ENCODE measurements at places on chromosomes 1 and 21.
A peak's percentile ranks its signal among the peaks of the same experiment; 100 is the strongest.

DNA sequence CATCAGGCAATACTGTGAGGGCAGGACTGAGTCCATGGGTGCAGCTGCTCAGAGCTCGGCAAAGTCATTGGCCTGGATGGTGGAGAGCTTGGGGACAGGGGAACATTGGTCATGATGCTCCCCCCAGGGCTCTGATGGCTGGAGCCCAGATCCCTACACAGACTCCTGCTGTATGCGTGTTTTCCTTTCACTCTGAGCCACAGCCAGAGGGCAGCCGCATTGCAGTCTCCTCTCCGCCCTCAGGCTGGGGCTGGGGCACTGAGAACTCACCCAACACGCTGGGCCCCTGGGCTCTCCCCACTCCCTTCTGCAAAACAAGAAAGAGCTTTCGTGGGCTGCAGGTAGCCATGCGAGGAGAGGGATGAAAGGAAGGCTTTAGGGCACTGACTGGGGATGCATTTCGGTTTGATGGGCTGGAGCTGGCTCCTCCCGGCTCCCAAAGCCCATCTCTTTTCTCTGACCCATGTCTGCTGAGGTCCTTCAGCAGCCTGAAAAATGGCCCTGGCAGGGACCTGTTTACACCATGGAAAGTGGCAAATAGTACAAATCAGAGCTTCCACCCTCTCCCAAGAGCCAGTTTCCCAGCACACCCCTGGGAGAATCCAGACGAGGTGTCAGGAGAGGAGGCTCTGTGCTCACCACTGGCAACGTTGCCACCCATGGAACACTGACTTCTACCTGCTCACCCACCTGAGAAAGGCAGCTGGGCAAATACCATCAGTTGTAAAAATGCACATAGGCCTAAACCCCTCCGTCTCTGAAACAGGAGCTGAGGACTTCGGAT lies 43.8 kb downstream of the CAPN2 start:
- DNase-seq: no peak

DNA sequence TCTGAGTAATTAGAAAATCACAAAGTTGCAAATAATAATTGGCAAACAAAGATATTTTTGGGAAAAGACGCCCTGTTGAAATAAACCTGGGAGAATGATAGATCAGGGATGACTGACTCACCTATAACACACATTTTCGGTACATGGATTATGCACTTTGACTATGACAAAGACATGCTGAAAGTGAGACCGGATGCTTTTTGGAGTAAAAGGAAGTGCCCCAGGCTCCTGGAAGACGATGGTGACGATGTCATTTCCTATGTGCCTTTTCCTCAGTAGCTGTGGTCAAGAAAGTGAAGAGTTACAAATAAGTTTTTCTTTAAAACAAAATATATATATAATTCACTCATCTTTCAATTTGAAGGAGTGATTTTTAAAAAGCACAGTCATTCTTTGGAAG lies 158.7 kb downstream of the SIPA1L2 start:
- peak; percentile 71 for DNase-seq

DNA sequence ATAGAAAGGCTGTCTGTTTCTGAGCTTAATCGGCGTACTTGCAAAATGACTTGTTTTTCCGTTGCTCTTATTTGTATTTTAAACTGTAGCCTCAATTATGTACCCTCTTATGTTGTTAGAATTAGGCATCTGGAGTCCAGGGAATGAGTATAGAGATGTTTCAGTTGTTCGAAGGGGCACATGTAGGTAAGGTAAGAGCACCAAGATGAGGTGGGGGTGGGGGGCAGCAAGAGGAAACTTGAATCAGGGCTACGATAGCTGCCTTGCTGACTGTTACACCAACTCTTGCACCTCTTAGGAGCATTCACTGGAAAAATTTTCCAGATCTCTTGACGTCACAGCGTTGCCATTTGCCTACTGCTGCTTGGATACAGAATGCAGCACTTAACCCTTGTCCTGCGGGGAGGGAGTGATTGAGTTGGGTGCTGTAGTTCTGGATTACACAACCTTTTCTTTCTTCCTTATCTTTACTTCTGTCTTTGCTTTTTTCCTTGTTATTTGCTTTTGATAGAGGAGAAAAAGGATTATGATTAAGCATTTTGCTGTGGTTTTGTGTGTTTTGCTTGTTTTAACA lies 3.2 kb downstream of the ATP1B1 start:
- peak; percentile 88 for DNase-seq

DNA sequence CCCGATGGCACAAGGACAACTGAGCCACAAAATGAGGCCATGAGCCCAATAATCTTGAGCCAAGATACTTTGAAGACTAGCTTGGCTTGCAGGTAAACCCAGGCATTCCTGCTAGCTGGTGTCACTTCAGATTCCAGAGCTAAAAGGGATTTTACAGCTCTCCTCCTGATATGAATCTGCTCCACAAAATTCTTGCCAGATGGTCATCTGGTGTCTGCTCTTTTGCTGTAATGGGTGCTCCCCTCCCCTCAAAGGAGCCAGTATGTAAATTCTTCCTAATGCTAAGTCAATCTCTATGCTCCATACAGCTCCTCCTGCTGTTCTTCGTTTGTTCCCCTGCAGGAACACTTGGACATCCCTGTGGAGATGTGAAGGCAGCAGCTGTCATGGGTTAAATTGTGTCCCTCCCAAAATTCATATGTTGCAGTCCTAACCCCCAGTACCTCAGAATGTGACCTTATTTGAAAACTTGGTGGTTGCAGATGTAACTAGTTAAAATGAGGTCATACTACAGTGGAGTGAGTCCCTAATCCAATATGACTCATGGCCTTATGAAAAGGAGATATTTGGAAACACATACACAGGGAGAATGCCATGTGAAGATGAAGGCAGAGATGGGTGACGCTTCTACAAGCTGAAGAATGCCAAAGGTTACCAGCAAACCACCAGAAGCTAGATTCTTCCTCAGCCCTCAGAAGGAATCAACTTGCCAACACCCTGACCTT lies 180.6 kb upstream of the PALMD start:
- DNase-seq: peak; percentile 84

DNA sequence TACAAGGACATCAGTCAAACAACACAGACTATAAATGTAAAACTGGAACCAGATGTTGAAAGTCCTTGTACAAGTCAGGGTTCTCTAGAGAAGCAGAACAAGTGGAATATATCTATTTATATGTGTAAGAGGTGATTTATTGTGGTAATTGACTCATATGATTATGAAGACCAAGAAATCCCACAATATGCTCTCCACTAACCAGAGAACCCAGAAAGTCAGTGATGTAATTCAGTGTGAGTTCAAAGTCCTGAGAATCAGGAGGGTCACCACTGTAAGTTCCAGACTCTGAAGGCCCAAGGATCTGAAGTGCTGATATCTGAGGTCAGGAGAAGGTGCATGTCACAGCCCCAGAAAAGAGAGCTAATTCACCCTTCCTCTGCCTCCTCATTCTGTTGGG lies 57.0 kb downstream of the LRRC53 start:
- DNase-seq: no peak

- DNase-seq: peak; percentile 13
These were observed 104.7 kb downstream of the CASZ1 start for GRCh38 chr1:10691740-10692125.

- DNase-seq: no peak
These were observed 96.5 kb downstream of the KCNN3 start for GRCh38 chr1:154773551-154773950.

- no peak for DNase-seq
These were observed 29.0 kb upstream of the KCNK1 start for GRCh38 chr1:233584931-233585330.

- DNase-seq: peak; percentile 66
These were observed 13.6 kb downstream of the LRRC42 start for GRCh38 chr1:53959664-53960250.

DNA sequence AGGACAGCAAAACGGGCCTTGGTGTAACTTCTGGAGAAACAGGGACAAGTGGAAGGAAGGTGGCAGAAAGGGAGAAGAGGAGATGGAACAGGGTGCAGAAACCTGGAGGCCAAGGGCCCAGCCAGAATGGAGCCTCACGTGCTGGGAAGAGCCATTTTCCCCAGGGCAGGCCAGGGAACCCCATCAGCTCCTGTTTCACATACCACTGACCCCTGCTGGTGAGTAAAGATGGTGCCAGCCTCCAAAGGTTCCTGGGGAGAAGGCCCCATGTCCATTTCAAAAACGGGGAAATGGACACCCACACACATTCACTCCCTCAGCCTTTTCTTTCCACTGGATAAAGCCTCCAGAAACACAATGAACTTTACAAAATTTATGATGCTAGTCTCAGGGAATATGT lies 57.6 kb upstream of the JUN start:
- DNase-seq: peak; percentile 31

GRCh38 chr1:208141610-208142192 lies 102.5 kb downstream of the PLXNA2 start:
- no peak for DNase-seq

DNA sequence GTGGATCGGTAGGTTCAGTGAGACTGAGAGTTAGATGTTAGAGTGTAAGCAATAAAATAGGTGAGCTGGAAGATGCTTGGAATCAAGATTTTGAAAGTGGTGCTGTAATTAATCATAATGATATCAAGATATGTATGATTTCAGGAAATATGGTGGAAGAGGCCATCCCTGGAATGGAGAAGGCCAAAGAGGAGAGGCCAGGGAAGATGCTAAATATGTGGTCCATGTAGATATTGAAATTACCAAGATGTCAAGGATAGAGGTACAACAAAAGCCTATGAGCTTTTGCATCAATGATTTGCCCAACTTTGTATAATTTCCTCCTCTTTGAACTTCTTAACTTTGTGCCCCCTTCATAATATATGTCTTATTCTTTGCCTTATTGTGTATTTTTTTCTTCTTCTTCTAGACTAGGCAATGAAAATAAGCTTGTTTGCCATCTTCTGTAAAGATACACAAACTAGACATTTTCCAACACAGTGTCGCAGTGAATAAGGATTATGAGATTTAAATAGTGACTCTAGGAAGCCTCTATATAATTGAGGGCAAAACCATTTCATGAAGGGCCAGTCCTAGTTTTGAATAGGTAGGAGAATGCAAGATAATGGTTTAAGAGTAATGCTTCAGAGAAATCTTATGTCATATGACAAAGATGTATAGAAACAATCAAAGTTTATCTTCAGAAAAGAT lies 8.9 kb downstream of the PTGS2 start:
- DNase-seq: no peak

DNA sequence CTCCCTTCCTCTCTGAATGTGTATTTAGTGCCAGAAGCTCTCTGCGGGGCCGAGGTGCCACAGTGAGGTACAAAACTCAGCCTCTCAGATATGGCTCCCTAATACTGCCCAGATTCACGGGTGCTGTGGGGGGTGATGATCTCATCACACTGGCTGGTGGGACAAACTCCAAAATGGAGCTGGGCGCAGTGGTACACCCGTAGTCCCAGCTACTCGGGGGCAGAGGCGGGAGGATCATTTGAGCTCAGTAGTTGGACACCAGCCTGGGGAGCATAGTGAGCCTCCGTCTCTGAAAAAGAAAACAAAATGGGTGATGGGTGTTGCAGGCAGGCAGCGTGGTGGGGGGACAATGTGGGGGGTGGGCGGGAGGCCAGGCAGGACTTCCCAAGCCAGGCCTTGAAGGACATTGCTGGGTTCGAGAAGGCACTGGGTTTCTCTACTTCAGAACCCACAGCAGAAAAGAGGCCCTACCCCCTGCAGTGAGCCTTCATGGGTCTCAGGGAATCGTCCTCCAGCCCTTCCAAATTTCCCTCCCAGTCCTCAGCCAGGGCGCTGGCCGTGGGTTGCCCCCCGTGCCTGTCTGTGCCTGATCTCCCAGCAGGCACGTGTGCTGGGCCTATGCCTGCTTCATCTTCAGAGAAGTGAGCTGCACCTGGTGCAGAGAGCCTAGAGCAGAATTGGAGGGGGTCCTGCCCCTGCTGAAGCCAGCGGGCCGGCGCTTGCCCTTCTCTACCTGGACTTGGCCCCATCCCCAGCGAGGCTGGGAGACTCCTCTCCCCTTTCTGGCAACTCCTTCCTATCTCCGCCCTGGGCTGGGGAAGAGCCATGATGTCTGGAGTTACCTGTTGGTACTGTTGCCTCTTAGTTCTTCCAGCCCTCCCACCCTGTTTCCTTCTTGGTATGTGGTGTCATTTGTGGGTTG lies 14.0 kb downstream of the H6PD start:
- no peak for DNase-seq

- peak; percentile 2 for DNase-seq
These were observed 845.5 kb upstream of the ADGRL4 start for GRCh38 chr1:79852004-79852403.

GRCh38 chr1:15254559-15254958 lies 7.5 kb downstream of the FHAD1 start:
- DNase-seq: no peak

DNA sequence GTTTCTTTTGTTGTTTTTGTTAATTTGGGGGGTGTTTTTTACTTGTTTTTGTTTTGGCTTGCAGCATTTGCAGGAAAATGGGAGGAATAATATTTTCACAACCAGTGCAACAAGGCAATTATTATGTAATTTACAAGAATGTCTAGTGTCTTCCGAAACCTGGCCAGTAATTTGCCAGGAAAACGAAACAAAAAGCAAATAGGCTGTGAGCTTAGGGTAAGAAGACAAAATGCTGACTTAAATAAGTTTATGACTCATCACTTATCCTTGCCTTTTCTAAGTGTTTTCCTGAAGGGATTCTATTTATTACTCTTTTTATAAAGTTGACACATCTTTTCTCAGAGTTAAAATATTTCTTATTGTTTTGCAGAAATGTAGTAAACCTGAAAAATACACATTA lies 49.8 kb downstream of the KCNT2 start:
- peak; percentile 80 for DNase-seq

DNA sequence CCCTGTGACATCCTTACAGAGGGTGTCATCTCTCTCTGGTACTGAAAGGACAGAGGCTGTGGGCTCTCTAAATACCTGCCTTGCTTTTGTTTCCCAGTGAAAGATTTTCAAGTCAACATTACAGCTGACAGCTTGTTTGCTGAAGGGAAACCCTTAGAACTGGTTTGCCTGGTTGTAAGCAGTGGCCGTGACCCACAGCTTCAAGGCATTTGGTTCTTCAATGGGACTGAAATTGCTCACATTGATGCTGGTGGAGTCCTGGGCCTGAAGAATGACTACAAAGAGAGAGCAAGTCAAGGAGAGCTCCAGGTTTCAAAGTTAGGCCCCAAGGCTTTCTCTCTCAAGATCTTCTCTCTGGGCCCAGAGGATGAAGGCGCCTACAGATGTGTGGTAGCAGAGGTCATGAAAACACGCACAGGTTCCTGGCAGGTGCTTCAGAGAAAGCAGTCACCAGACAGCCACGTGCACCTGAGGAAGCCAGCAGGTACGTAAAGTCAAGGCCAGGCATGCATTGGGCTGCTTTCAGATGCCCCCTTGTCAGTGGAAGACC lies 11.8 kb downstream of the CD101 start:
- no peak for DNase-seq

DNA sequence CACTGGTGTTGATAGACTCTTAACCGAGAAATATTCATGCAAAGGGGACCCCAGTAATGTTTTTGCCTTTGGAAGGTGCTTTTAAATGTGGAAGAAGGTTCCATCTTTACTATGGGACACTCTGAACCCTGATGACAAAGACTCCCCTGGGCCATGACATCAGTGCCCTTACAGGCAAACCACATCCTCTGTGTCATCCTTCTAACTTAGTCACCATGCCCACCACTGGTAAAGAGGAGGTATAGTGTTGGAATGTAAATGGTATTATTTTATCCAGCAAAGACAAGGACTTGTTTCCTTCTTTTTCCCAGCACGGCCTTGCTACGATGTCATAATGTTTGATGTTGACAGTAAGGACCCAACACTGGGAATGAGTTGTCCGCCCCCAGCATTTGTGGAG lies 12.6 kb downstream of the METTL13 start:
- peak; percentile 95 for DNase-seq

All from ELR (cell line).